ENCODE measurements at places on chromosomes 11 and 22.

GRCh38 chr22:41256254-41257253 is 15.8 kb upstream of the CHADL start:
- peak; percentile 39 for DNase-seq

DNA sequence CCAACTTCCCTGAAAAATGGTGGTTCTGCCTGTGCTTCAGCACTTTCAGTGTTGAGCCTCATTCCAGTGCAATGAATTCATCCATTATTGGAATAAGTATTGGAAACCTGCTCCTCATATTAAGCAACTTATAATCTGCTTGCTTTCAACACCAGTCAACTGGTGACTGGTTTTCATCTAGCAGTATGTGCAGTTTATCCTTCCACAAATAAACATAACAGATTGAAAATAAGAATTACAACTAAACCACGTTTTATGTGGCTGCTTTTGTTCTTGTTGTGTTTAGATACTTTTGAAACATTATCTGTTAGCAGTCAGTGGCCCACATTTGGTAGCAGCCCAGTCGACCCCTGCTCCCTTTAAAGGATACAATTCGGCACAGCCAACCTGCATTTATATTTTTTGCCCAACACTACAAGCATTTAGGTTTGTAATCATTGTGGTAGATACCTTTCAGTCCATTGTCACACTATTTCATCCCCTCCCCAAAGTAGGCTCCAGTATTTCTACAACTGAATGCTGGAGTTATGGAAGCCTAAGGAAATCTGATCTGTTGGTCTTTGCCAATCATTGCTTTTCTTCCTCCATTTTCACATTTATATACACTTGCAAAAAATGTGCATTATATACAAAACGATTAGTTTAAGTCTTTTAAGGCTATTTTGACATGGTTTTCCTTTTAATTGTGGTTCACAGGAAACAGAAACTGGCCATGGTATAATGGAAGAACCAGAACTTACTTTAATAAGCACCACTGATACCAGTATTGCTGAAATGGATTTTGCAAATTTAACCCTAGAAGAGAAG is 13.1 kb downstream of the TAF1D start:
- no peak for DNase-seq

DNA sequence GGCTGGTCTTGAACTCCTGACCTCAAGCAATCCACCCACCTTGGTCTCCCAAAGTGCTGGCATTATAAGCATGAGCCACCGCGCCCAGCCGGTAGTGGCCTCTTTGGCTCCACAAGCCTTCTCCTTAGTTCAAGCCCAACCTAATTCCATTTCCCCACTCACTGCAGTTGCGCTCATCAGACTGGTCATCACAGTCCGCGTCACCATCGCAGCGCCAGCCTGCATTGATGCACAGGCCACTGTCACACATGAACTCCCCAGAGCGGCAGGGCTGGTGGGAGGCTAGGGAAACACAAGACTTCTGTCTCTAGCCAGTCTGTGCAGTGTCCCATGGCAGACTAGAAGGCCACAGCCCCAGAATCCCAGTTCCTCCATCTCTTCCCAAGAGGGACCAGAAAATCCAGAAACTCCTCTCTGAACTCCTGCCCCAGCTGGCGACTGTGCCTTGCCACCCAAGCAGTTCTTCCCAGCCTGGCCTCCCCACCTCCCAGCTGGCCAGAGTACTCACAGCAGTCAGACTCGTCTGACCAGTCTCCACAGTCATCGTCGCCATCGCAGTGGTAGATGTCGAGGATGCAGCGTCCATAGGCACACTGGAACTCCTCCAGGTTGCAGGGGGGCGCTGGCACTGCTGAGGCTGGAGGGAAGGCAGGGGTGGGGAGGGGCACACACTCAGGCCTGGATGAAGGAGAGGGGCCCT is 19.8 kb downstream of the LRP4 start:
- DNase-seq, result no peak

DNA sequence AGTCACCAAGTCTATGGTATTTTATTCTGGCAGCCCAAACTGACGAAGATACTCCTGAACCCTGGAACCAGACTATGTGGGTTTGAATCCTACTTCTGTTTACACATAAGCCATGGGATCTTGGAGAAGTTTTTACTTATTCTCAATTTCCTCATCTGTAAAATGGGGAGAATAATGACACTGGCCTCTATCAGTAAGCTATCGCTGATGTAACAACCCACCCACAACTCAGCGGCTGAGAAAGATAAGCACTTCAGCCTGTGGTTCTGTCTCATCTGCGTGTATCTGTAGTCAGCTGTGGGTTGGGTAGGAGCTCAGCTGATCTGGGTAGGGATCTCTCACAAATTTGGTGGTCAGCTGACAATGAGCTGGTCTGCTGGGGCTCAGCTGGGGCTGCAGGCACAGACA is 68.0 kb upstream of the ALX4 start:
- DNase-seq, result no peak

- DNase-seq, result no peak
Measured at GRCh38 chr11:58674609-58675008, 52.1 kb downstream of the CNTF start.

DNA sequence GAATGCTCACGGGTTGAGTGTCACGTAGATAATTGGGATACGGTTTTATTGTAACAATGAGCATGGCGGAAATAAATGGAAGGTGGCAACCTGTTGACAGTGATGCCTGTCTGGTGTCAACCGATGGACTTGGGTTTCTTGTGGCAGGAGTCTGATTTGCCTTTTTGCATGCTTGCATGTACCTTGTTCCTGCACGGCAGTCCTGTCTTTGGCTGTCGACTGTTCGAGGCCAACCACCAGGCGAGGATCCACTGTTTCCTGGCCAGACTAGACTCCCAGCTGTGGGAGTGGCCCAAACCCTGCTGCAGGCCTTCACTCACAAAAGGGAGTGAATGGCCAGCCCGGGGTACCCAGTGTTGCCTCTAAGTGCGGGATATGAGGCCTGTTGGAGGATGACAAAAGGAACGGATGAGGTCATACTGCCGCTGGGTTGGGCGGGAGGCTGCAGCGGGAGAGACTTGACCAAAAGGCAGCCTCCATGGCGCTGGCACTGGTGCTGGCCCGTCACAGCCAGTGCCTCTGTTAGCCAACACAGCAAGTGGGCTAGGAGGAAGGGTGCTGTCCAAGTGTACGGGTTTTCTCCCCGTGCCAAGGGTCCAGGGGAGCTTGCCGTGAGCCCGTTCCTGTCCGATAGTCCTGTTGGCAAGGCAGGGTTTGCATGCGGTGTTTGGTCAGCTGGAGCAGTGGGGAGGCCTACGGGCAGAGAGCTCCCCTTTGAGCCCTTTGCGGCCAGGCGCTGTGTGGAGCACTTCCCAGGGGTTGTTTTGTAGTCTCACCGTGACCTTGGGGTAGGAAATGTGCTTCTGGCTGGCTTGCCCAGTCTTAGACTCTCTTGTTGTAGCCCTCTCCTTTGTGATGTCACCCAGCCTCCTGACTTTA is 974 bp downstream of the DGCR8 start:
- peak; percentile 16 for DNase-seq

DNA sequence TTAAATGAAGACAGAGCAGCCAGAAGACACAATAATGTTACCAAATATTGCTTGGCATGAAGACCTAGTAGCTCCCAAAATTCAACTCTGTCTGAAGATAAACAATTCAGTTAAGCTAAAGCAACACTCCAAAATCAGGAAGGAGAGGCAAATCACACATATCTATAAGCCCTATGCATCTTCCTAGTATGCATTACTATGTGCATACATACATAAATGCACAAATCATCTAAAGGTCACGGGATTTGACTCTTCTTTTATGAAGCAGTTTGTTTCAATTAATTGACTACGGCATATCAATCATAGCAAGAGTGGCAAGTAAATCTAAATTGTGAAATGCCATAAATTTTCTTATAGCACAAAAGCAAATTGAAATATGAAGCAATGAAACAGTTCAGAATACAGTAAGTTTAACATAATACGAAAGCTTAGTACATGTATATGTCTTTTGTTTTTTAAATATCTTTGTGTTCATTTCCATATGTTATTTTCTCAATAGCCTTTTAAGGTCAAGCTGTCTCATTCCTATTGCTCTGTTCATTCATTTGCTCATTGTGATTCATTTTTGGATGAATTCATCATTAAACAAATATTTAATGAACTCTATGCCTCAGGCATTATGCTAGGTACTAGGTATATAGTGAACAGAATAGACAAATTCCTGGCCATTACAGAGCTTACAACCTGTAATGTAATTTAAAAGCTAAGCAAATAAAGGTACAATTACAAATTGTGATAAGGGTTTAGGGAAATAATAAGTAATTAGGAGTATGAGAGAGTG is 540.5 kb downstream of the DLG2 start:
- DNase-seq, result peak; percentile 4

DNA sequence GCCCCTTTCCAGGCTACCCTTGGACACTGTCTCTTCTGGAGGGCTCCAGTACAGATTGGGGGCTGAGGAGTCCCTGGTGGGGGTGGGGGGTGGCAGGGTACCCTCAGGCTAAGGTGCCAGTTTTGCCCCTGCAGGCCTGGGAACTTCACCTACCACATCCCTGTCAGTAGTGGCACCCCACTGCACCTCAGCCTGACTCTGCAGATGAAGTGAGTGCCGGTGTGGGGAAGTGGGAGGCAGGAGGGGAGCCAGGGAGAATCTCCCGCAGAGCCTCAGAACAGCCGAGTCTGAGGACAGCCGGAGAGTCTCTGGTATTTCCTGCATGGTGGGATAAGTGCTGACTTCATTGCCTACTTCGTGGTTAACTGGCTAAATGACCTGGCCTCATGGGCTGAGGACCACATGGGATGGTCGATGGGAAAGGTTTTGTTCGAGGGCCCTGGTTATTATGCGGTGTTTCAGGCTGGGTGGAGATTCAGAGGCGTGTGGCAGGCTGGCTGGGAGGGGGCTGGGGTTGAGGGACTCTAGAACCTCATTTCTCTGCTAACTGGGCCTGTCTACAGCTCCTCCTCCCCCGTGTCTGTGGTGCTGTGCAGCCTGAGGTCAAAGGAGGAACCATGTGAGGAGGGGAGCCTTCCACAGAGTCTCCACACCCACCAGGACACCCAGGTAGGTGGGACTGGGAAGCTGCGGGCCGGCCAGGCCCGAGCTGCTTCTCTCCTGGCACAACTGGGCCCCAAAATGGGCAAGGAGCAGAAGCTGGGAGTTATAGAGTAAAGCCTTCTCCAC is 8.5 kb downstream of the TMEM258 start:
- DNase-seq, result no peak

GRCh38 chr11:131713529-131714134 is 343.2 kb downstream of the NTM start:
- no peak for DNase-seq

DNA sequence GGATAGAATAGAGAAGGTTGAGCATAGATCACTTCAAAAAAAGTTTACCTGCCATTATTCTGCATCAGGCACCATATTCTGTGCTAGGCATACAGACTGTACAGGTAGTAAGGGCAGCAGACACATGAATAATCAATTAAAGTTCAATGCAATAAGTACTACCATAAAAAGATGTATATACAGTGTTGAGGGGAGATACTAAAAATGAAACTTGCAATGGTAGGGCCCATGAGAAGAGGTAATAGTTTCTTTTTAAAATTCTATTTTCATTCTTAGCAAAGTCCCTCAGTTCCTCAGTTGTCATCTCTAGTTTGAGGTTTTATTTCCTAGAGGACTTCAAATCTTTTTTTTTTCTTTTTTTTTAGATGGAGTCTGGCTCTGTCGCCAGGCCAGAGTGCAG is 819.9 kb downstream of the FAM181B start:
- DNase-seq, result no peak

- DNase-seq, result no peak
Measured at GRCh38 chr22:48566741-48567140, 1260.9 kb downstream of the BRD1 start.

DNA sequence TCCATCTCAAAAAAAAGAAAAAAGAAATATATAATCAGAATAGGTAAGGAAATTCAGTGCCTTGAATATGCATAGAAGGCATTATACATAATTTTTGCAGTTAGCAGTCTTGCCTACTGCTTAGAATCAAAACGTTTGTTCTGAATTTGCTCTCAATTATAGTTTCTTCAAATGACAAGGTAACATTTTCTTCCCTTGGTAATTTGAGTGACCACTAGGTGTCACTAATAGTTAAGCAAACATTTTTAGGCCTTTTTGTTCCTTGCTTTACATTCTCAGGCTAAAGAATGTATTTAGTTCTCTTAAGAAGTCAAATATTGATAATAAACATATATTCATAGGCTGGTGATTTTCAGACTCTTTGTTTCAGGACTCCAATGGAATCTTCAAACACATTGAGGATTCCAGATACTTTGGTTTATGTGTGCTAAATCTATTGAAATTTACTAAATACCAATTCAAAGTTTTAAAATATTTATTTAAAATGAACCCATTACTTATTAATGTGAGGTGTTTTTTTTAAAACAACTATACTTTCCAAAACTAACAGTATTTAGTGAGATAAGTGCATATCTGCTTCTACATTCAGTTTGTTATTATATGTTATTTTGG is 55.0 kb upstream of the DEPDC7 start:
- peak; percentile 27 for DNase-seq

Data from AG04450 (cell line).